SJCRH30 (cell line): ENCODE measurements at places on chromosomes 6 and 20. TPM values are rescaled to one million over a fixed set of nuclear protein-coding genes. Genes with fewer than 3 reads are reported as not detected.

The RRAGD gene
- 61.3 and 63.8 TPM in 2 replicates for total RNA-seq

The OR2J3 gene
- not detected in 2 replicates for total RNA-seq

The DAAM2 gene
- 3.5 and 3.6 TPM in 2 replicates for total RNA-seq

The PPP1R14C gene
- 0.05 TPM in 1 of 2 replicates, not detected in the other for total RNA-seq

The RGS19 gene
- total RNA-seq, result 17.2 and 18.8 TPM in 2 replicates

The TSBP1 gene
- total RNA-seq, result not detected in 2 replicates

The FILIP1 gene
- 0.08 TPM in 2 replicates for total RNA-seq

The VSTM2L gene
- 0.18 and 0.22 TPM in 2 replicates for total RNA-seq

The DEFB125 gene
- not detected in 2 replicates for total RNA-seq

The EGFL8 gene
- 6.4 and 8.8 TPM in 2 replicates for total RNA-seq

The ZSCAN16 gene
- 2.9 and 4.6 TPM in 2 replicates for total RNA-seq

The BMP7 gene
- total RNA-seq, result 14.6 and 15.6 TPM in 2 replicates

The ZBTB12 gene
- 4.8 and 5.4 TPM in 2 replicates for total RNA-seq

The C6orf132 gene
- not detected in 2 replicates for total RNA-seq

The VWA7 gene
- 0.28 and 0.34 TPM in 2 replicates for total RNA-seq

The BPI gene
- 0.06 TPM in 1 of 2 replicates, not detected in the other for total RNA-seq
